ENCODE measurements at places on chromosomes 13 and 19. TPM values are rescaled to one million over a fixed set of nuclear protein-coding genes. Genes with fewer than 3 reads are reported as not detected.

KLK6 gene
- polyA plus RNA-seq, result 53.2 TPM

SIGLEC8 gene
- polyA plus RNA-seq, result 0.08 TPM

DNA sequence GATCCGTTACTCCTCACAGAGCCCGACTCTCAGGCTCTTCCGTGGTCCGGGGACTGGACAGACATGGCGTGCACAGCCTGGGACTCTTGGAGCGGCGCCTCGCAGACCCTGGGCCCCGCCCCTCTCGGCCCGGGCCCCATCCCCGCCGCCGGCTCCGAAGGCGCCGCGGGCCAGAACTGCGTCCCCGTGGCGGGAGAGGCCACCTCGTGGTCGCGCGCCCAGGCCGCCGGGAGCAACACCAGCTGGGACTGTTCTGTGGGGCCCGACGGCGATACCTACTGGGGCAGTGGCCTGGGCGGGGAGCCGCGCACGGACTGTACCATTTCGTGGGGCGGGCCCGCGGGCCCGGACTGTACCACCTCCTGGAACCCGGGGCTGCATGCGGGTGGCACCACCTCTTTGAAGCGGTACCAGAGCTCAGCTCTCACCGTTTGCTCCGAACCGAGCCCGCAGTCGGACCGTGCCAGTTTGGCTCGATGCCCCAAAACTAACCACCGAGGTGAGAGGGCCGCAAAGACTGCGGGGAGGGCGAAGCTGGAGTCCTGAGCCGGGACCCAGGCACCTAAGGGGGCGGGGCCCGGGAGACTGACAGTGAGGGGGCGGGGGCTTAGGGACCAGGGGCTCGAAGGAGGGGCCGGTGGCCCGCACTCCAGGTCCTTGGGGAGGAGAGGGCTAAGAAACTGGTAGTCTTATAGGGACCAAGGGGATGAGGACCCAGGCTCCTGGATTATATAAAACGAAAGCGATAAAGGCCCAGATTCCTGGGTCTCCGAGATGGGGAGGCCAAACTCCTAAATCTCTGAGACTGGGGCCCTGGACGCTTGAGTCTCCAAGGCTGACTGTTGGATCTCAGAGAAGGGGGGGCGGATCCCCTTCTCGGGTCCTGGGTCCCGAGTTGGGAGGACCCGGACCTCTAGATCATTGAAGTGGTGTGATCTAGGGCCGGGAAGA lies 2.0 kb downstream of the ETV2 start:
- DNase-seq, result peak; percentile 75

DNA sequence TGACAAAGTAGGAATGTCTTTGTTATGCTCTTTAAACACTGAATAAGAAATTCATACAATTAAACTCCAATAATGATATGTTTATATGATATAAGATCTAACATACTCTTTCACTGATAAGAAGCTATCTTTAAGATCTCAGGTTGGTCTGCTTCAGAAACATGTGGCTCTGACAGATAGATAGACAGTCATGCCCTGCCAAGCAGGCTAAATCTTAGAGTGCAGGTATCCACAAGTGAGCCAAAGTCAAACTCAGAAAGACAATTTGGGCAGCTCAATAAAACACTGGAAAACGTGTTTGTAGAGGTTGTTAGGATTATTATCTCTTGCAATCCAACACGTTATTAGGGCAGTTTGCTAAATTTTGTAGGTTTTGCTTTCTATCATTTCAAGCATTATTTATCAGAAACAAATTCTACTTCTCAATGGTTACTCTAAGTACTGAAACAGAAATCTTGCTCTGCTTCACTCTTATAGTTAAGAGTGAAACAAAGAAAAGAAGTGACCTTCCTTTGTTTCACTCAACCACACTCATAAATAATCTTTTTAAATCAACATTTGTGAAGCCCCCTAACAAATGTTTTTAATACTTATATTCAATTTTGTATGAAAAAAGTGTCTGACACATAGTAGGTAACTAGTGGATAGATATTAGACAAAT lies 1255.6 kb downstream of the DIAPH3 start:
- no peak for DNase-seq

GRCh38 chr13:33453936-33454335 lies 168.4 kb upstream of the STARD13 start:
- no peak for DNase-seq

ZNF677 gene
- polyA plus RNA-seq, result 56.3 TPM

NLRP5 gene
- 0.06 TPM for polyA plus RNA-seq

NLRP4 gene
- polyA plus RNA-seq, result not detected

DNA sequence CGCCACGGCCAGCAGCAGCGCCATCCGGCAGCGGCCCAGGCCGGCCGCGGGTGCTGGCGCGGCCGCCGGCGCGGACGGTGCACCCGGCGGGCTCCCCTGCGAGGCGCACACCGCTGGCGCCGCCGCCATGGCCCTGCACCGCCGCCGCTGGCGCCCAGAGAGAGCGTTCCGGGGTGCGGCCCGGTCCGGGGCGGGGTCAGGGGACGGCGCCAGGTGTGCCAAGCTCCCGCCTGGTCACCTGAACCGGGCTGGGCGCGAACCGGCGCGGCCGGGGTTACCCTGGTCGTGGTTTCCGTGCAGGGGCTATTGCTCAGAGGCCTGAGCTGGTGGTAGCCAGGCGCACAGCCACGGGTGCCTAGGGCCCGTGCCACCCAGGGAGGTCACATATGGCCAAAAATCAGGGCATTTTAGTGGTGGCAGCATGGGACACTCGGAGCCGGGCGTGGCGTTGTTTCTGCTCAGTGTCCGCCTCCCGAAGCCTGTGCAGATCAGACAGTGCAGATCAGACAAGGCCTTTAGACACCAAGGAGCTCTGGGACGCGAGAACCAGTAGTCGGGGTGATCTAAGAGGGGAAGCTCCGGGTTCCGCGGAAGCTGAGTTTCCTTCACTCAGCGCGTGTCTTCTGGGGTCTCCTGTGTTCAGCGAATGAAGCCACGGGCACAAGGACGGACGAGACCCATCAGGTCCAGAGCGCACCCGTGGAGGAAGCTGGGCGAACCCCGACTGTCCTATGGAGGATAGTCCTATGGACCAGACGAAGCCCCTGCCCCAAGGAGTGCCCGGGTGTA lies at the start of gene TMEM238:
TSS of gene TMEM238 (minus strand) at position 162 of the 789 bp plus-strand sequence. CDS start at position 129, 33 bp downstream.
- no peak for DNase-seq

GRCh38 chr13:103351035-103351828 lies 285.0 kb upstream of the SLC10A2 start:
- DNase-seq, result no peak

DNA sequence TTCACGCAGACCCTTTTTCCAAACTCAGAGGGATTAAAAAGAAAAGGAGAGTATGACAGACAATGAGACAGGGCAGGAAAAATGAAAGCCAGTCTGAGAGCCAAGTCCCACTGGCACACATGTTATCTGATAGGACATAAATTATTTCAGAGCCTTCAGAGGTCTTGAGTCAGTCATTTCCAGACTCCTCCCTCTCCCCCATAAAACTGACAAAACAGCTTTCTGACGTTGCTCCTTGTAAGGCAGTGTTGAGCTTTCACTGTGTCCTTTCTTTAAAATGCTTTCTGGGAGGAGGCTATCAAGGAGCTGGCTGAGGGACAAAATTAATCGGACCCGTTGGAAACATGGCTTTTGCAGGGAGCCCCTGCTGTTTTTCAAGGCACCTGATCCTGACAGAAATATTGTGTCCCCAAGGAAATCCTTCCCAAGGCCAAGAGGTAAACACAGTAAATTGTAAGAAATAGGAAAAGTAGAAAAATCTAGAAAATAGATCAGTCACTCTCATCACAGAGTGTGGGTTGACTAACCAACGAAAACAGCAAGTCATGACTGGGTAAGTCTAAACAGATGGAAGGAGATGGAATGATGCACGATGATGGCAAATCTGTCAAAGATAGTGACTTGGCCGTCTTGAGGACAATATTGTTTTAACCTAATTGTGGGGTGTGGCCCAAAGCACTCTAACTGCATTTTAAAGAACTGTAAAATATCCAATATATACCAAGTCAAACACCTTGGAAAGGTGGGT lies 89.7 kb downstream of the DCT start:
- peak; percentile 20 for DNase-seq

GRCh38 chr13:42484386-42484785 lies 89.6 kb upstream of the TNFSF11 start:
- no peak for DNase-seq

- DNase-seq, result no peak
These were observed 23.4 kb downstream of the RASL11A start for GRCh38 chr13:27293873-27294515.

DNA sequence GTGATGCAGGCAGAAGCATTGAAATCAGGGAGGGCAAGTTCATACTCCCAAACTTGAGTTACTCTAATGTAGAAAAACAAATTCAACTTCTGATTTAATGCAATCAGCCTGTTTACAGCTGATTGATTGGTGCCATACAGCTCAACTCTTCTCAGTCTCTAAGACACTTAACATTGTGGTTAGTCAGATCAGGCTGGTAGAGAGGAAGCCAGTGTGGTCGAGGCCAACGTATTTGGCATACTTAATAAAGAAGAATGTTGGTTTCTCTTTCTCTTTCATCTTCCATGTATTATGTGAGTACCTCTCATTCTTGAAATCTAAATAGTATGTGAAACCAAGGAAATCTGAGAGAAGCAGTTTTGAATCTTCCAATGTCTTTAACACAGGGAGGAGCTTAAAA lies 255.0 kb upstream of the SLITRK1 start:
- no peak for DNase-seq

- DNase-seq, result no peak
These were observed 552 bp downstream of the PLK5 start for GRCh38 chr19:1524287-1524971.

DNA sequence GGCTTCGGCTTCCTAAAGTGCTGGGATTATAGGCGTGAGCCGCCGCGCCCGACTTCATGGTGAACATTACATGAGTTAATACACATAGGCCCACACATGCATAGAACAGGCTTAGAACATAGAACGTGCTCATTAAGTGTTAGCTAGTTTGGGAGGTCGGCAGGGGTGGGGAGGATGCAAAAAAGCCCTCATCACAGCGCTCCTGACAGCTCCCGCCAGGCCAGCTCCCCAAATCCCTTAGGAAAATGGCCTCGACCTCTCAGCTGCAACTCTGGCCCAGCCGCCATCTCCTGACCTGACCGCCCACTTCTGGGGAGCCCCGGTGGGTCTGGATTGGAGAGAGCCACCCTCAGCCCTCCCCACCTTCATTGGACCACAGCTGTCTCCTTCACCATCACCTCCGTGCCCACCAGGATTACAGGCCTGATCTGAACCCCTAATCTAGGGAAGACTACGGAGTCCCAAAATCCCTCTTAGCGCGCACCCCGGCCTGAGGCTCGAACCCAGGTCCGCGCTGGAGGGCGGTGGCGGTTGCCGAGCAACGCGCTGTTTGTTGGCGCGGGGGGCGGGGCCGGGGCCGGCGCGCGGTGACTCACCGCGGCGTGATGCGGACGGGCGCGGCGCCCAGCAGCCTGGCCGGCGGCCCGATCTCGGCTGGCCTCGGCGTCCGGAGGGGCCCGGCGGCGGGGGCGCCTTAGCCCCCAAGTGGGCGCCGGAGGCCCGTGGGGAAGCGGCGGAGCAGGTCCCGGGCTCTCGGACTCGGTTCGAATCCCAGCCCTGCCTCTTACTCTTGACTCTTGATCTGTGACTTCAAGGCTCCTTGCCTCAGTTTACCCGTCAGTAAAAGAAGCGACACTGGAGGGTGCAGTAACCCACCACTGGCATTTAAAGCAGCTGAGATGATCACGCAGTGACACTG lies 26.7 kb upstream of the NANOS3 start:
- no peak for DNase-seq

PODNL1 gene
- polyA plus RNA-seq, result 1.3 TPM

CYP4F3 gene
- 0.19 TPM for polyA plus RNA-seq

DNA sequence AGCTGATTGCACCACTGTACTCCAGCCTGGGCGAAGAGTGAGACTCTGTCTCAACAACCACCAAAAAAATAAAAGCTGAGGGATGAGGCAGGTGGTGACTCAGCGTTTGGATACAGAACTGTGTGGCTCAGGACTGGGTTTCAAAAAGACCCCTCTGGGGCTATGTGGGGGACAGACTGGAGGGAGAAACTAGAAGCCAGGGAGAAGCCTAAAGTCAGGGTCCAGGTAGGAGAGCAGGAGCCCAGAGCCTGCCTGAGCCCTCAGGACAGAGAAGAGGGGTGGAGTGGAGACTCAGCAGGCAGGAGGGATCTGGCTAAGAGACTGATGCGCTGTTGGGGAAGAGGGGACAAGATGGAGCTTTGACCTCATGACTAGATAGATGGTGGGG lies 1.8 kb upstream of the CD37 start:
- DNase-seq, result no peak

COL4A1 gene
- polyA plus RNA-seq, result 675 TPM

- no peak for DNase-seq
These were observed 298.3 kb downstream of the MTUS2 start for GRCh38 chr13:29118471-29118870.

SOX1 gene
- not detected for polyA plus RNA-seq

DNA sequence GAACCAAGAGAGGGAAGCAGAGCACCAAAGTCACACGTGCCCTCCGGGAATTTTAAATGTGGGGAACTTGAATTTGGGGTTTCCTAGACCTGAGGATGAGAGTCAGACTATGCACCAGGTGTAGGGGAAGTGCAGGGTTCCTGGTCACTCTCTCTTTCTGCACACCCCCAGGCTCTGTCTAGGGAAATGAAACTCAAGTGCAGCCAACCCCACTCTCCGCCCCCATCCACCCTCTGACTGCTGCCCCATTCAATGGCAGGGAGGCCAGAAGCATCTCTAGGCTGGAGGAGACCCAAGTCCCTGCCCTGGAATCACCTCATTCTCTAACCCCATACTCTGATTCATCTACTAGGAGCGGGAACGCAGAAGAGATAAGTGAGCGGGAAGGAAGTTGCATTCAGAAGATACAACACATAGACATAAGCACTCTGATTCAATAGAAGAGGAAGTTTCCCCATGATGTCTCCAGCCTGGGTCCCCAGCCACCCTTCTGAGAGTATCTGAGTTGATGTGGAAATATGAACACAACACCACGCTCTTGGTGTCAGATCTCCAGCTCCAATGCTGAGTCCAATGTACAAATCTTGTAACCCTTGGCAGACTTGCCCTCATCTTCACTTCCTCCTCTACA lies 4.7 kb upstream of the SIGLEC14 start:
- no peak for DNase-seq

DNA sequence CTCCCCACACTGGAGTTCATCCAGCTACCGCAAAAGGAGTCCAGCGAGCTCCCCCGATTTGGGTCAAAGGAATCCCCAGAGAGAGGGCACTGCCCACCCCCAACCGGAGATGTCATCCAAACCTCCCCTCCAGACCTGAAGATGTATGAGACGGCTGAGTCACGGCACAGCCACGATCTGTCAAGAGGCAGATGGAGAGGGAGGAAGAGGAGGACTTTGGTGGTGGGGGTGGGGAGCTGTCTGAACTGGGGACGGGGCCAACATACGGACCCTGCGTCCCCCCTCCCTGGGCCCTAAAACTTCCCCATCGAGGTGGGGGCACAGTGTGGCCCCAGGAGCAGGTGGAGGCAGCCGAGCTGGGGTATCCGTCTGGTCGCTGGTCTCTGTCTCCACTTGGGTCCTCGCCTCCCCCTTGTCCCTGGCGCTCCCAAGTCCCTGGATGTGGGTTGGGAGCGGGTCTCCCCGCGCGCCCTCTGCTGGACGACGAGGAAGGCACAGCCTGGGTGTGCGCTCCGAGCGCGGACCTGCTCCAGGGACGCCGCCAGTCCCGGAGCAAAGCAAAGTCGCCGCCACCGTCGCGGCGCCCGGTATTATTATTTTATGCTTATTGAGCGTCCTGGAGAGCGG lies 3.8 kb downstream of the PDE4A start:
- no peak for DNase-seq

MRPS12 gene
- 24.4 TPM for polyA plus RNA-seq

FOXA3 gene
- 0.14 TPM for polyA plus RNA-seq

GRCh38 chr13:44906713-44907112 lies 82.6 kb downstream of the NUFIP1 start:
- no peak for DNase-seq

LILRB2 gene
- 1.5 TPM for polyA plus RNA-seq

SYCN gene
- not detected for polyA plus RNA-seq

GRCh38 chr19:7603919-7604318 lies 8.3 kb downstream of the CAMSAP3 start:
- no peak for DNase-seq

ANGPTL8 gene
- polyA plus RNA-seq, result 0.52 TPM

ZIC5 gene
- polyA plus RNA-seq, result 0.19 TPM

All from right renal pelvis (tissue), 4 donors.